ENCODE measurements at places on chromosomes 11 and 22. TPM values are rescaled to one million over a fixed set of nuclear protein-coding genes. Genes with fewer than 3 reads are reported as not detected.

Gene TEX54
- total RNA-seq, result not detected

Gene SCN2B
- 15.0 TPM for total RNA-seq

Gene LPXN
- total RNA-seq, result 4.2 TPM

Gene OR6A2
- 1.8 TPM for total RNA-seq

Gene LRRN4CL
- 0.46 TPM for total RNA-seq

Gene SELENOM
- total RNA-seq, result 23.8 TPM

Gene PTPN5
- total RNA-seq, result 43.4 TPM

Gene TMEM191B
- 7.2 TPM for total RNA-seq

Gene HSPB2
- total RNA-seq, result 0.92 TPM

Gene NXPE2
- 1.4 TPM for total RNA-seq

Gene SYT9
- total RNA-seq, result 29.1 TPM

Gene GSTT2B
- 4.6 TPM for total RNA-seq

Gene BTG4
- not detected for total RNA-seq

Gene PGGHG
- total RNA-seq, result 0.92 TPM

Gene ANGPTL5
- total RNA-seq, result 0.23 TPM

Gene F2
- total RNA-seq, result not detected

Gene PACS1
- 57.9 TPM for total RNA-seq

Gene KCTD14
- 1.8 TPM for total RNA-seq

Gene MYRF
- total RNA-seq, result 2.8 TPM

Gene TENM4
- 71.5 TPM for total RNA-seq

Gene CARNS1
- 0.23 TPM for total RNA-seq

Gene RBMXL2
- total RNA-seq, result not detected

Gene SHANK2
- 44.1 TPM for total RNA-seq

Gene MPEG1
- total RNA-seq, result 3.0 TPM

Gene ESAM
- total RNA-seq, result 8.3 TPM

Gene P2RX6
- 1.2 TPM for total RNA-seq

Gene P2RY6
- 0.92 TPM for total RNA-seq

Gene ACTN3
- total RNA-seq, result 0.23 TPM

Gene DEUP1
- 1.8 TPM for total RNA-seq

Gene TP53I11
- total RNA-seq, result 13.8 TPM

Gene SGSM1
- 17.3 TPM for total RNA-seq

Gene ELMOD1
- 84.7 TPM for total RNA-seq

Gene NCR3LG1
- total RNA-seq, result 17.1 TPM

Gene OR5AN1
- not detected for total RNA-seq

Gene EED
- 27.2 TPM for total RNA-seq

Gene YAP1
- 33.9 TPM for total RNA-seq
